ENCODE measurements at places on chromosomes 12 and 14.
A peak's percentile ranks its signal among the peaks of the same experiment; 100 is the strongest.

DNA sequence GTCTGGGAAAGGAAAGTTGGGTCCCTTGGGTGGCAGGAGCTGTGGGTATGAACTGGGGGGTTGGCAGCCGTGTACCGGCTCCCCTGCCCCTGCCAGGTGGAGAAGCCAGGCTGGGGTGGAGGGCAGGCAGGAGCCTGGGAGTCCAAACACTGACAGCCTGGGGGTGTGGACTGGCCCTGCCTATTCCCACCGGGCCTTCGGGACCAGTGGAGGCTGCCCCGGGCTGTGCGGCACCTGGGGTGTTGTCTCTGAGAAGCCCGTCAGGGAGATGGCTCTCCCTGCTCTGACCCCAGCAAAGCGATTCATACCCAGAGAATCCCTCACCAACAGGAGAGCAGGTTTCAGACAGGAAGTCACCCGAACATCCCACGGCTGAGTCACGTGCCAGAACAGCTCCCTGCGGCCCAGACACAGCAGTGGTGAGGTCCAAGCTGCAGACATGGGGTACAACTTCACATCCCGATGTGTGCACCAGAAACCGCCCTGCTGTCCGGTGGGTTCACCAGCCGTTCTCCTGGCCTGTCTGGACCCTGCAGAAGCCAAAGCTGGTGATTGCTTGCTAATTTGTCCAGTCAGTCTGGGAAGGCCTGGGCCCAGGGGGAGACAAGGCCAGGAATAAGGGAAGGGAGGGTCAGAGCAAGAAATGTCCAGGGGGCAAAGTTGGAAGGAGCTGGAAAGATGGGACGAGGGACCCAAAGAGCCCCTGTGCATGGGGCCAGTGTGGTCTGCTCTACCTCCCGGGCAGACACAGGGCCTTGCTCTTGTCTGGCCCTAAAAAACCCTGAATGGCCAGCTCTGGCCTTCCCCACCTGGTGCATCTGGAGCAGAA is 2.1 kb upstream of the GPR132 start:
- DNase-seq = no peak

- DNase-seq = no peak
Observed at GRCh38 chr14:105089746-105090492, 24.7 kb upstream of the GPR132 start.

GRCh38 chr12:42696406-42697149 is 107.0 kb upstream of the PRICKLE1 start:
- DNase-seq = no peak

DNA sequence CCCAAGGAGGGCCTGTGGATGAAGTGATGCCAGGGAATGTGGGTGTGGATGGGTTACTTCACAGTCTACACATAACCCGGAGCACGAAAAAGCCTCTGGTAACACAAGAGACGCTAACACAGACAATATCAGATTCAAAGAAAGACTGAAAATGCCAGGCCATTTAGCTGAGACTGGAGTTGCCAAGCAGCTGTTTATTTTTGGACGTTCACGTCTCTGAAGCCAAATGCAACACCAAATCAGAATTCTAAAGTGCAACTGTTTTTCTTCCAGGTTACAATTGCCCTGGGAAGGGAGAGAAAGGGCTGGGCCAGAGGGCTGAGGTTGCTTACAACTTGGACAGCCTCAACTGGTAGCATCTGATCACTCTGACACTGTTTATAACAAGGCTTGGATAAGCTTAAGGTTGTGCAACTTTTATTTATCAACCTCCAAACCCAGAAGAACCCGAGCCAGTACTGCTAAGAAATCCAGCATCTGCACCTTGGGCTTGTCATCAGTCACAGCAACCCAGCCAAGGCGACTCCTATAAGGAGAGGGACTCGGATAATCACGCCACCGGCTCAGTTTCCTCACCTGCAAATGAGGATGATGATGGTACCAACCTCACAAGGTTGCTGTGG is 24.8 kb downstream of the NUAK1 start:
- no peak for DNase-seq

DNA sequence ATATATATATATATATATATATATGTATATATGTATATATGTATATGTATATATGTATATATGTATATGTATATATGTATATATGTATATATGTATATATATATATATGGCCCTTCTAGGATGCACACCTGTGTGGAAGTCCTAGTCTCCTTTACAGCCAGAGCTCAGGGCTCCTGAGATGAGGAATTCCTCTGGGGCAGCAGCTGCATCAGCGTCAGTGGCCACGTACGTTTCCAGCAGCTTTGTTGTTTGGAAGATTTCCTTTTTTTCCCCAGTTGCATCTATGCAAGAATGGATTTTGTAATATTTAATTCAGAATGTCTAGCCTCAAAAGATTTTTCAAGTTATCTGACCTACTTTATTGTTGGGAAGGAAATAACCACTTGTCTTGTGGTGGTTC is 68.6 kb downstream of the TNFAIP2 start:
- no peak for DNase-seq

- DNase-seq = no peak
Observed at GRCh38 chr12:113136128-113136989, 798 bp upstream of the RASAL1 start.

DNA sequence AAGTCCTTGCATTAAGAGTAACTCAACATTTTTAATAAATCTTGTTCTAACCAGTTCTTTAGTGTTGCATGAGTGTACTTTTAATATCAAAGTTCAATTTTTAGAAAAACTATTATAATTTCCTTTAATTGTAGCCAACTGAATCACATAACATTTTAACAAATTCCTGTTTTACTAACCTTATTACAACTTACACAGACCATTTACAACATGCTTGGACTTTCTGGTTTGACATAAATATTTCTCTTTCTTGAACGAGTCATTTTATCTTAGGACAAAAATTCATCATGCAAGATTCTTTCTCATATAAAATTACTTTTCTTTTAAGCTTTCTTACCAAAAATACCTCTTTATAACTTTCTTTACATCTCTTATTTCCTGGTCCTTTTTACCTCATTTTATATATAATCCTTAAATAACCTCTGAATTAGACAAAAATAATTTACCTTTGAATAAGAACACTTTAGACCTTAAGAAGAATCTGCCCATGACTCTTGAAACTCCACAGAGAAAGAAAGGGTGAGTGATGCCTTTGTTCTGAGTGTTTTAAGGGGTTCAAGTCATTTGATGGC is 3.9 kb downstream of the SLCO1A2 start:
- no peak for DNase-seq

- DNase-seq = no peak
Observed at GRCh38 chr14:73788317-73788598, 63.4 kb upstream of the PTGR2 start.

DNA sequence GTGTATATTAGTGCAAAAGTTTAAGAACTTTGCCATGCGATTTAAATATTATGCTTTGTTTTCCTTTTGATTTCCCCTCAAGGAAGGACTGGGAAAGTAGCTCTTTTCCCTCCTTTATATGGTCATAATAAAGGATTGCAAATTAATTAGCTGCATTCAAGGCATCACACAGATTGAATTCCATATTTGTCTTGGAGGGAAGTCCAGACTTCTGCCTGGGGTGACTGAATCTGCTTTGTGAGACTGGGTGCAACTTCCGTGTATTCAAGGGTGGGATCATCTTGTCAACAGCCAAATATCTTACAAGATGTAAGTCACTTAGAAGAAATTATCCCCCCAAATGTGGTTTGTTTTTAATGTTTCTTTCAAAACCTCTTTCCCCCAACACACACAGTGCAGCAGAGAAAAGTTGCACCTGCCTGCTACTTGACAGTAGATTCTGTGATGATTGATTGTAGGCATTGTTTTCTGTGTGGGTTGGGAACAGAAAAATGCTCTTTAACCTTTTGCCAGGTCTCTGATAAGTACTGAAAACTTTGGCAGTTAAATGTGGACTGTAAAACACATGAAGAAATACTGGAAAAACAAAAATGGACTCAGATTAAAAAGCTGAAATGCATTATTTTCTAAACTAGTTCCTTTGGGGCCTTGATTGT is 28.4 kb downstream of the STK38L start:
- no peak for DNase-seq

DNA sequence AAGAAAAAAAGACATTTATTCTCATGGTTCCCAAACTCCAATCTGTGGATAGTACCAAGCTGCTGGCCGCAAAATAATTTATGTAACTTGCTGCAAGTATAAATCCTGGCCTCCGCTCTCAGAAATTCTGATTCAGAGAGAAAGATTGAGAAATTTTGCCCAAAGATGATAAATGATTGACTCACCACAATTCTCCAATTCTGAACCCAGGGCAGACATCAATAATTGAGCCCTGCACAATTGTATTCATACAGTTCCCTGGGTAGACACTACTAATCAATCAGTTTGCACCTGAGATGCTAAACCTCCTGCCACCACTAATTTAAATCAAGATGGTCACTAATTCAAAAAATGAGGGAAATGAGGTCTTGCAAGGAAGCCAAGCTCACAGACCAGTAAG is 38.2 kb downstream of the TRPV4 start:
- no peak for DNase-seq

DNA sequence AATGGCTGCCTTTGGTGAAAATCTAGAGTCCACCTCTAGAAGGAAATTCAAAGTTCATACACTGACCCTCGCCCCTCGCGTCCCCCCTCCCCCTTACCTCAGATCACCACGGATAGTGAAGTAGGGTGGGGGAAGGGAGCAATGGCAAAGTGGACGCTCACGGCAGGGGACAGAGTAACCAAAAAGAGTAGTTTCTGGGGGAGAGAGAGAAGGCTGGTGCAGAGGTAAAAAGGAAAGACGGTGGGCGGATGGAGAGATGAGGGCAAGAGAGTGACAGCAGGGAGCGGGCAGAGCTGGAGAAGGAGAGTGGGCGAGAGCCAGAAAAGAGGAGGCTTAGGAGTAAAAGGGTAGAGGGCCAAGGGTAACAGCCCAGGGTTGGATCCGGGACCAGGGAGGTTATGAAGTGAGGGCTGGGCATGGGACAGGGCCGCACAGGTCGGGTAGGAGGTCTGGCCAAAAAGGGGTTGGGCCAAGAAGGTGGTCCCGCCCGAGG is 423 bp downstream of the ALDH6A1 start:
- DNase-seq = no peak

- DNase-seq = no peak
Observed at GRCh38 chr12:51873251-51873994, 14.5 kb upstream of the ANKRD33 start.

- DNase-seq = no peak
Observed at GRCh38 chr12:127750076-127750840, 516.7 kb upstream of the TMEM132C start.

GRCh38 chr12:8057306-8057705 is 8.9 kb downstream of the C3AR1 start:
- DNase-seq = no peak

GRCh38 chr14:31265701-31266398 is 58.3 kb upstream of the HECTD1 start:
- DNase-seq = no peak

DNA sequence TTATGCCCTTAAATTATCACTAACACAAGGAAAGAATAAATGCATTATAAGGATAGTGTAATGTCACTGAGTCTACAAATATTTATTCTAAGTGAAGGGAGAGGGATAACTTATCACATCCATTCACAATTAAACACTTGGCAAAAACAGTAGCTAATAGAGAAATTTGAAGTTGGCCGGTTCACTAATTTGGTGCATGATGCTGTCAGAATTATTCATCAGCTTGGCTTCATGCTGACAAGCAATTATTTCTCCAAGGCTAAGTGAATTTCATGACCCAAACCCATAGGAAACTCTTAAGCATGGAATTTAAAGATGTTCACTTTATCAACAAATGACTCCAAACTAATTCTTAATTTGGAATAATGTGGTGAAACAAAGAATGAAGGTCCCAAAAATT is 25.0 kb upstream of the NR1H4 start:
- DNase-seq = no peak

DNA sequence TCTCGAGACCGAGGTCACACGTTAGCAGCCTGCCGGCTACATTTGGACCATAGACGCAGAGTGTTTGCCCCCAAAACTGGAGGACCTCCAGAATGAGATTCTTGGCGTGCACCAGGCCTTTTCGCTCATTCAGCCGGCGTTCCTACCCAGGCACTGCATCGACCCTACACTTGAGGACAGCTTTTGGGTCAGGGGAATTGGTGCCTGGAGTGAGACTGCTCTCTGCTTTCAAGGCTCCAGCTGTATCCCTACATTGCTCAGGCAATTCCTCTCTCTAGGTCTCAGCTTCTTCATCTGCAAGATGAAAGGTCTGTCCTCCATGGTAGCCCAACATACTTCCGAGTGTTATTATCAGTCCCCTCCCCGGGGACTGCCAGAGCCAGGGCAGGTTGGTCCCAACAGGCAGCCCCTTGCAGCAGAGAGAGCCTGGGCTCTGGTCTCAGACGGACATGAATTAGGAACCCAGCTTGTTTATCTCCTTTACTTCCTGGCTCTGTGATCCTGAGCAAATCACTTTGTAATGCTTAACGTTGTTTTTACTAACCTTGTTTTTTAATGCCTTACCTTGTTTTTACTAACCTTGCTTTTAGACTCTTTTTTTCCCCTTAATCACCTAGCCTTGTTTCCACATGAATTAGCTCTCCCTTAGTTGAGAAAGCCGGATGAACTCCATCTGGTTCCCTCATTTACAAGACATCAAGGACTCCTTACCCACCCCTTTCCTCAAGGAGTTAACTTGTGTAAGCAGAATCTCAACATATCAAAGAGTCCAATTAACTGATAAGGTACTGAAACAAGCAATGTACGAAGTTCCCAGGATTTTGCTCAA is 892 bp downstream of the TCHP start:
- no peak for DNase-seq

- no peak for DNase-seq
Observed at GRCh38 chr14:93629643-93630042, 158.6 kb downstream of the PRIMA1 start.

GRCh38 chr12:52836042-52836466 is 1.9 kb upstream of the KRT79 start:
- DNase-seq = no peak

- no peak for DNase-seq
Observed at GRCh38 chr12:69544087-69544486, 41.2 kb upstream of the CCT2 start.

- DNase-seq = peak; percentile 45
Observed at GRCh38 chr14:67618617-67619063, 1.1 kb upstream of the ARG2 start.

GRCh38 chr14:36988989-36989388 is 183.4 kb downstream of the SLC25A21 start:
- DNase-seq = no peak

Data from AG09319 (cell line).